Left renal pelvis (tissue), 4 donors: ENCODE measurements at places on chromosomes 11 and 22.
A peak's percentile ranks its signal among the peaks of the same experiment; 100 is the strongest.

- DNase-seq, result no peak
Measured at GRCh38 chr11:21615955-21616371, 576.9 kb upstream of the ANO5 start.

- DNase-seq, result no peak
Measured at GRCh38 chr11:119491753-119492510, 69.0 kb upstream of the THY1 start.

DNA sequence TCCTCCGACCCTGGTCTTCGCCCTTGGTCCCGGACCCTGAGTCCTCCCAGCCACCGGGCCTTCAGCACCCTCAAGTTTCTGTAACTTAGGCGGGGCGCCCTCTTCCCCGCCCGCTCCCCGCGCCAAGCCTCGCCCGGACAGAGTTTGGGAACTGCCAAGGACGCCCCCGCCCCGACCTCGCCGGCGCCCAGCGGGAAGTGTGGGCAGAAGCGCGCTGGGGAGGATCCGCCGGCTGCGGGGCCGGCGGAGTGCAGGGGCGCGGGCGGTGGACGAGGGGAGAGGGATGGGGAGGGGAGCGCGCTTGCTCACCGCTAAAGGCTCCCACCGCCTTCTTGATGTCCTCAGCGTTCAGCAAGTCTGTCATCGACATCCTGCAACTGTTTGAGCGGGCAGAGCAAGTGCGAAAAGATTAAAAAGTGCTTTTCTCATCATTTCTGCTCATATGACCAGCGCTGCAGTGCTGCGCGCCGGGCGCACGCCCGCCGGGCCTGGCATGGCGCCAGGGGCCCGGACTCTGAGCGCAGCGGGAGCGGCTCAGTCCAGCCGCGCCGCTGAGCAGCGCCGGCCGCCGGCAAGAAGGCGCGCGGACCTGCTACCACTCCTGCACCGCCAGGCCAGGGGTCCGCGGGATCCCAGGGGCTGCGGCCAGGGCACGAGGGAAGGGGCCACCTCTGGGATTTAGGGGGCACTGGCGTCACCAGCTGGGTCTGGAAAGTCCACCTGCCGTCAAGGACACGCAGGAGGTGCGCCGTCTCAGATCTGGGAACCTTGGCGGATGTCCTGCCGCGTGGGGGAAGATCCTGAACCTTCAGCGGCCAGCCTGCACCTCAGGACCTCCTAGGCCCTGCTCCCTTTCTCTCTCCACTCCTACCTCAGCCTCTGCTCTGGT is at the start of gene PVALB:
TSS of gene PVALB (minus strand) at position 400 of the 889 bp plus-strand sequence. CDS start at position 370, 30 bp downstream.
- DNase-seq, result peak; percentile 63

- DNase-seq, result no peak
Measured at GRCh38 chr11:5251746-5252145, 2.1 kb upstream of the HBG1 start.

- DNase-seq, result no peak
Measured at GRCh38 chr11:20723366-20723765, 54.0 kb downstream of the NELL1 start.

- no peak for DNase-seq
Measured at GRCh38 chr11:116742104-116742503, 30.7 kb downstream of the BUD13 start.

- DNase-seq, result no peak
Measured at GRCh38 chr11:69904161-69904973, 85.2 kb upstream of the FGF3 start.

DNA sequence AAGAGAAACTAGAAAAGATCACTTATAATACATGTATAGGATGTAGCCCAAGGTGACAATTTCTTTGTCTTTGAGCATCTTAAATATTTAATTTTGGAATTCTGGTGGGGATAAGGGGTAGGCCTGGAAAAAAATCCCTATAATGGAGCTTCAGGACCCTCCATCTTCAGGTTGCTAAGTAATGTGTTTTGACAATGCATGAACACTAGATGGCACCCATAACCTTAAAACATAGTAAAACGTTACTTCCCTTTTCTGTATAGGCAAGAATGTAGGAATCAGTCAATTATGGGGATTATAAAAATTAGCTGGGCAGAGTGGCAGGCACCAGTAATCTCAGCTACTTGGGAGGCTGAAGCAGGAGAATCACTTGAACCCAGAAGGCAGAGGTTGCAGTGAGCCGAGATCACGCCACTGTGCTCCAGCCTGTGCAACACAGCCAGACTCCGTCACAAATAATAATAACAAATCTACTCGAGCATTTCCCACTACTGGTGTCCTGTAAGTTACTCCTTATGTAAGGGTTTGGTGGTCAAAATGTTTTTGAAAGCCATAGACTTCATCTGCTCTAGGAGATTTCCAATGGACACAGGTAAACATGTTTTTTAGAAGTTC is 541.9 kb upstream of the CCDC90B start:
- no peak for DNase-seq

DNA sequence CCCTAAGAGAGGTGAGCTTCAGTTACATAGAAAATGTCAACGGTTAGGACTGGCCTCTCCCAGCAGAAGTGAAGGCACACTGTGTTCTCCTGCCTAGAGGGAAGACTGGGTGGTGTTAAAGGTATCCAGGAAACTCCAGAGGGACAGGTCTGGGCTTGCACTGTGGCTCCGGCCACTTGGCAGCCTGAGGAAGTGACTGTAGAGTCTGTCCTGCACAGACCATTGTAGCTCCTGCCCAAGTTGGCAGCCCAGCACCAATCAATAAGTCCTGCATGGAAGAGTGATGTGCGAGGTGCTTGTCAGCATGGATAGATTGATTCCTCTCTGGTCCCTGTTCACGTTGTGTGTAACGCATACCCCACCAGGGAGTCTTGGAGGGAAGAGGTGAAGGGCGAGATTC is 284.8 kb downstream of the TENM4 start:
- no peak for DNase-seq

- DNase-seq, result no peak
Measured at GRCh38 chr22:46612341-46612903, 7.8 kb upstream of the GRAMD4 start.

GRCh38 chr11:80718611-80719291 is 1277.9 kb upstream of the TENM4 start:
- DNase-seq, result no peak

DNA sequence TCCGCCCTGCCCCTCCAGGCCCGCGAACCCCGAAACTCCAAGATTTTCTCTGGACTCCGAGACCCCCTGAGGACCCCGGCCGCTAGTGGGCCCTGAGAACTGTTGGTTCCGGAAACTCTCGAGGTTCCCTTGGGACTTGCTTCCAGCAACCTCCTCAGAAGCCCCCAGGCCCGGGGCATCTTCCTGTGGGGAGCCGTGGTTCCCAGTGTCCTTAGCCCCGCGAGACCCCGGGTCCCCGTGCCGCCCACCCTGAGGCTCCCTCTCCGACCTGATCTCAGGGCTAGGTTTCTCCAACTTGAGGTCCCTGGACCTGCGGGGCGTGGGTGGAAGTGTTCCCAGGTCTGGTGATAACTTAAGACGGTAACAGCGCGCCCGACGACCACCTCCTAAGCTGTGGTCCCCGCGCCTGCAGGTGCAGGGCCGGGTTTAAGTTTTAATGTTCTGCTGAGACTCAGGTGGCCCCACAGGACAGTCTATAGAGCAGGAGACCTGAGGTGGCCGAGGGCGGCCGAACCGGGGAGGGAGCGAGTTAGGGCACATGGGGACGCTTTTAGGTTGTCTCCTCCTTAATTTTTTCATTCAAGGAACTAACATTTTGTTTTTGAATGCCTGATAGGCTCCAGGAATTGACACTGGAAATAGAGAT is 720 bp downstream of the FAM118A start:
- no peak for DNase-seq

DNA sequence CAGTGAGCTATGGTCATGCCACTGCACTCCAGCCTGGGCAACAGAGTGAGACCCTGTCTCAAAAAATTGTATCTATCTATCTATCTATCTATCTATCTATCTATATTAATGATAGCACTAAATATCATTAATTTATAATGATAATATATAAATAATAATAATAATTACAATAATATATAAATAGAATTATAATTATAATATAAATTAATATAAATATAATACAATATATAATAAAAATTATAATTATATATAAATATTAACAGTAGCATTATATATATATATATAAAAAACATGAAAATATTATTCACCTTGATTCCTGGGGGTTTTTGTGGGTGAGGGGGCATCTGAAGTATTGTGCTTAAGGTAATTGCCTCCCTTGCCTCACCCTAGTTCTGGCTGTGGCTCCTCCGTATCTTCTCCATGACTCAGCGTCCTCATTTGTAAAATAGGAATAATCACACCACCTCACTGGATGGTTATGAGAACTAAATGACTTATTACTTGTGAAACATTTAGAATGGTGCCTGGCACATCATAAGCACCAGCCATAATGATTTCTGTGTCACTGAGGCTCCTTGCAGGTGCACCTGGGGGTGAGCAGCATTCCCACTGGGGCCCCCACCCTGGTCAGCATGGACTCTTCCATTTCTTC is 18.8 kb downstream of the RASD2 start:
- no peak for DNase-seq

GRCh38 chr11:11306855-11307254 is 46.2 kb downstream of the CSNK2A3 start:
- no peak for DNase-seq

DNA sequence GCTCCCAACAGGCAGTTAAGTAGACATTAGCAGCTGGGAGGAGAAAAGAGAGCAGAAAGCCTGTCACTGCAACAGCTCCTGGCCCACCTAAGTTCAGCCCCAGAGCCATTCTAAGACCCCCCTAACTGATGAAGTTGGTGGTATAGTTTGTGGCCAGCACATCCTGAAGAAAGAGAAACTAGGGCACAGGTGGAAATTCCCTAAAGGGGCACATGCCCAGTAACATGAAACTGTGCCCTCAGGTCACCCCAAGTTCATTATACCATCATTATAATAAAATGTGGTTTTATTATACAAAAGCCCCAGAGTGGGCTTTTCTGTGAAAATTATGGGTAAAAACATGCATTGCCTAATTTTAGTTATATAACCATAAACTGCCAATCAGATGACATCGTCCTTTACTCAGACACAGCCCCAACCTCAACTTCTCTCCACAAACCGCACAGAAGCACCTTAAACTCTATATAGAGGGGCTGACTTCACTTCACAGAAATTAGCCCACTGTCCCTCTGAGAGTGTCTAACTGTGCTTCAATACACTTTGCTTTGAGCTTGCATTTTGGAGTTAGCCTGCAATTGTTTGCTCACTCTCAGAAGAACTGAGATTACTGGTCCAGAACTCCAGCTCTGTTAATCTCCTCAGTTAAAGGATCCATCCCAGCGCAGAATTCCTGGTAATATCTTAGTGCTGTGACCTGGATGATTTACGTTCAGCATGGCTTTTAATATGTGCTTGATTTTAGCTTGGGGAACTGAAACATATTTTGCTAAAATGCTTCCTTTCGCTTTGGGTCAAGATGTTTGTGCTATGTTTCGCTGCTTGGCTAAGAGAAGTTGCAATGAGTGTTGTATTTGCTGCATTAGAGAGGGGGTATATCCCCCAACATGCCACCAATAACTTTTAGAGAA is 1.8 kb upstream of the APOL3 start:
- no peak for DNase-seq

DNA sequence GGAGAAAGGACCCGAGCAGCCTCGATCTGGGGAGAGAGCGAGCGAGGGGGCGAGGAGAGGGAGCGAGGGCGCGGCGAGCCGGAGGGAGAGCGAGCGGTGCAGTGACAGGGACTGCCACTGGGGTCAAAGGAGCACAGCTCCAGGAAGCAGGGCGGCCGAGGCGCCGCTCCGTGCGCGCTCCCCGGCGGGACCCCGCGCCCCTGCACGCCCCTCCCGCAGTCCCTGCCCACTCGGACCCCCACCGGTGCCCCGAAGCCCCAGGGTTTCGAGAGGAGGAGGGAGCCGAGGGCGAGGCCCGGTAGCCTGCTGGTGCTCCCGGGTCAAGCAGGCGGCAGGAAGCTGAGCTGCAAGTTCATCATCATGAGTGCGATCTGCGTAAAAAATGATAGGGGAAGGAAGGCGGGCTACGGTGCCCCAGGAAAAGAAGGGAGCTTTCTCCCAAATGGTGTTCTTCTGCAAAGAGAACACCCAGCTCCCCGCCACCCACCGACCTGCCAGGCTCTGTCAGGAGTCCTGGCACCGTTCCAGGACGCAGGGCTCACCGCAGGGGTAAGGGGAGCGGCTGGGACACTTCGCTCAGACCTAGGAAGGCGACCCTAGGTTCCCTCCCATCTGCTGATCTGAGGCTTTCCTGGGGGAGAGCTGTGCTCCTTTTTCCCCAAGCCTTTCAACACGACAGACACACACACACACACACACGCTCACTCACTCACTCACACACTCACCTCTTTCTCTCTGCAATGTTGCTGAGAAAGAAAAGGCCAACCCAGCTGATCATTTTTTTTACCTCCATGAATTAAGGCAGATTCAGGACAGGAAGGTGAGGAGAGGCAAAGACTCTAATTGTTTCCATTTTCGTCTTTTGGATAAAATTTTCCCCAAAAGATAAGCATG is at the start of gene MPPED2:
TSS of gene MPPED2 (minus strand) at position 103 of the 894 bp plus-strand sequence. CDS start 5,980 bp downstream, outside the sequence.
- no peak for DNase-seq

DNA sequence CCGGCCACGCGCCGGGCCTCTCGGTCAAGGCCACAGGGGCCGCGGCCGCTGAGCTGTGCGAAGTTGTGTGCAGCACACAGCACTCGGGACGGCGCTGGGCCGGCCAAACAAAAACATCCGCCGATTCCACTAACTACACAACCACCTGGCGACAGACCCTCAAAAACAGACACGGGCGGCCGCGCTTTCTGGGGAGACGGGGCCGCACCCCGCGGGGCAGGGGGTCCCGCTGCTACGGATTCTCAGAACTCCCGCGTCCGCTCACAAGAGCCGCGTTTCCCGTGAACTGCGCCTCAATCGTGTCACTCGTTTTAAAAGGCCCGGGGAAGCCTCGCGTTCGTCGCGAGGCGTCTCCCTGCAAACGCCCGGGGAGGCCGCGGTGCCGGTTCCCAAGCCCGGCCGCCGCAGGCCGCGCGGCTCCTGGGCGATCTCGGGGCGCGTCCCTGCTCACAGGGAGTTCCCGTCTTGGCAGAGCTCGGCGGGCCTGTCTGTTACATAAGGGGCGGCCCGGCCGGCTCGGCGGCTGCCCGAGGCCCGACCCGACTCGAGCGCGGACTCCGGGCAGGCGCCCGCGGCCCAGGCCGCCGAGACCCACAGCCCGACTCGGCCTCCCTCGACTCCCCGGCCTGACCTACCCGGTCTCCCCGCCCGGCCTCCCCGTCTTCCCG is 936 bp downstream of the BRD1 start:
- DNase-seq, result no peak
